ENCODE measurements at places on chromosomes 5 and 9.

- no peak for DNase-seq
Measured at GRCh38 chr5:32538031-32538547, 47.3 kb upstream of the SUB1 start.

DNA sequence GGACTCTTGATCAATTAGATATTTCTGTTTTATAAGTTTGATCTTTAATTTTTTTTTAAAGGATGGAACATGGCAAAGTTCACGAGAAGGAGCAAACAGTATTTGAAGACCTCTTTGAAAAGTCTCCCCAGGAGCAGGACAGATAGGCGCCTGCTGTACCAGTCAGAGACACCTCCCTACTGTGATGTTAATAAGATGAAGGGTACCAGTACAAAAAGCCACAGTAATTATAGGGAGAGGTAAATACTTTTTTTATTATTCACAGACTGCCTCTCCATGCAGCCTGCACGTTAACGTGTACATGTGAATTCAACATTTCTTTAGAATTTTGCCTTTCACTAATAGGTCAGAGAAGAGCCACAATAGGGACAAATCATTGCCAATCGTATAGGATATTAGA is 146.5 kb upstream of the CDH6 start:
- no peak for DNase-seq

DNA sequence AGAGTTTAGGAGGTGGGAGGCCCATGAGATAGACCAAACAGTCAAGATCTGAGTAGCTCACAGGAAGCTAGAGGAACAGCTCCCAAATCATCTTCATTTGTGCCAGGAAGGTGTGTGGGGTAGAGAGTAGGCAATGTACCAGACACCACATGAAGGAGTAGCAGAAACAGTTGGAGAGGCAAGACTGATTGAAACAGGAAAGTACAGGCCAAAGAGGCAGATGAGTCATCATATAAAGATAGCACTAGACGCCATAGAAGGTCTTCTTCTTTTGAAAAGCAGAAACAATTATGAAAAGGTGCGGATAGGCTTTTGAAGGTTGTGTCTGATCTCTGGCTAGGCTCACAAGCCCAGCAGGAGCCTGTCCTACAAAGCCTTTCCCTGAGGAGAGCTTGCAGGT is 62.7 kb upstream of the PALM2AKAP2 start:
- no peak for DNase-seq

DNA sequence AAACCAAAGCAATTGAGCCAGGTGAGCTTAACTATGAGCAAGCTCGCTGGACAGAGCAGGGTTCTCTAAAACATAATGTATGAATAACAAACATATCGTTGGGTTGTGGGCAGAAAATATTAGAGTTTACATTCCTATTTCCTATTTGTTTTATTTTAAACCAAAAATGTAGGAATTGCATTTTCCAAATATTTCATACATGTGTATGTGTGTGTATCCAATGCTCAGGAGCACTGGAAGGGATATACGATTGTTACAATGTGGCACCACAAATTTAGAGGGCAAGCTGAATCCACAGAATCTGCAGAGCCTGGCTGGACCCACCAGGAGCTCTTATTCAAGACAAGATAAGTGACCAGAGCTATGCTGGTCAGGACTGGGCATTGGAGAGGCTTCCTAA is 325.3 kb upstream of the HAPLN1 start:
- no peak for DNase-seq

DNA sequence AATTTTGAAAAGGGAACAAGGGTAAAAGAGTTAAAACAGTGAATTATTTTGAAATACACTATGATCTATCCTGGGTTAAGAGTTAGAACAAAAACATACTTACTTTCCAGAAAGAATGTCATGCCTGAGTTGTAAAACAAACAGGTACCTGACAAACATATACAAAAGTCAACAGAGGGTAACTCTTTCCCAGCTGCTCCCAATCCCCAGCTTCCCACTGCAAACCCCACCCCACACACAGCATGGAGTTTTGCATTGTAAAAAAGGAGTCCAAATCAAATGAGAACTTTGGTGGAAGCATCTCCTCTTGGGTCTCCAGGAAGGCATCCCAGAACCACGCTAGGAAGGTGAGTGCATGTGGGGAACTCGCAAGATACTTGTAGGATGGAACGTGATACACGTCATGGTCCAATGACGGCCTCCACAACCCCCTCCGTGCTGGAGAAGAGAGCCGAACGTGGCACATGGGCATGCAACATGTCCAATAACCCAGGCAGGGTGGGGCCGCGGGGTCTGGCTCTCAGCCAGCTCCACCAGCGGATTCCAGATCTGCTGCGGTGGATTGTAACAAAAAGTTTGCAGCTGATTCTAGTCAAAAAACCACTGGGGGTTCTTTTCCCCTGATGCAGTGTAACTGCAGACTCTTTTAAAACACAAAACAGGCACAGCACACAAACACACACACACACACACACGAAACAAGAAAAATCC is 55.8 kb downstream of the EPB41L4B start:
- no peak for DNase-seq

GRCh38 chr5:130155345-130156011 is 251.2 kb downstream of the CHSY3 start:
- DNase-seq, result no peak

GRCh38 chr5:131720714-131721113 is 76.1 kb downstream of the FNIP1 start:
- DNase-seq, result peak; percentile 3

DNA sequence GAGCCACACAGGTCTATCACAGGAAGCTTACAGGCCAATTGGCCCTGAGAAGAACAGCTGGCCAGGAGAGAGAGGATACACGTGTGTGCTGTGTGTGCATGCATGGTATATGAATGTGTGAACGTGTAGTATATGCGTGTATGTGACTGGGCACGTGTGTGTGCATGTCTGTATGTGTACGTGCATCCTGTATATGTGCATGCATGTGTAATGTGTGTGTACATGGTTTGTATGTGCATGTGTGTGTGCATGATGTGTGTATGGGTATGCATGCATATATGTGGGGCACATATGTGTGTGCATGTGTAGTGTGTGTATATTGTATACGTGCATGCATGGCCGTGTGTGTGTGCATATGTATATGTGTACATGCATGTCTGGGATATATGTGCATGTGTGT is 57.0 kb upstream of the FCN2 start:
- no peak for DNase-seq

DNA sequence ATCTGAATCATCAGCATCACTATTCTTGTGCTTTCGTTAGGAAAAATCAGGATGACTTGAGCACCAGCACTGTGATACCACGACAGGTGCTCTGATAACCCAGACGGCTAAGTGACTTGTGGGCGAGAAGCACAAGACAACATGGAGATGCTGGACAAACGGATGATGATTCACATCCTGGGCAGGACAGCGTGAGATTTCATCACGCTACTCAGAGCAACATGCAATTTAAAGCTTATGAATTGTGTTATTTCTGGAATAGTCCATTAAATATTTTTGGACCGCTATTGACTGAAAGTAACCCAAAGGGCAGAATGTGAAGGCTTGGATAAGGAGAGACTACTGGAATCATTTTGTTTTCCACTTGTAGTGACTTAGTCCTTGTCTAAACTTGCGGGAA is 114.8 kb upstream of the DAPK1 start:
- DNase-seq, result no peak

- no peak for DNase-seq
Measured at GRCh38 chr5:139998837-139999236, 44.3 kb downstream of the NRG2 start.

GRCh38 chr5:84602371-84602771 is 217.7 kb upstream of the EDIL3 start:
- DNase-seq, result no peak

GRCh38 chr9:81146241-81146640 is 543.1 kb downstream of the TLE1 start:
- DNase-seq, result no peak
